ENCODE measurements at places on chromosomes 1 and 21.

DNA sequence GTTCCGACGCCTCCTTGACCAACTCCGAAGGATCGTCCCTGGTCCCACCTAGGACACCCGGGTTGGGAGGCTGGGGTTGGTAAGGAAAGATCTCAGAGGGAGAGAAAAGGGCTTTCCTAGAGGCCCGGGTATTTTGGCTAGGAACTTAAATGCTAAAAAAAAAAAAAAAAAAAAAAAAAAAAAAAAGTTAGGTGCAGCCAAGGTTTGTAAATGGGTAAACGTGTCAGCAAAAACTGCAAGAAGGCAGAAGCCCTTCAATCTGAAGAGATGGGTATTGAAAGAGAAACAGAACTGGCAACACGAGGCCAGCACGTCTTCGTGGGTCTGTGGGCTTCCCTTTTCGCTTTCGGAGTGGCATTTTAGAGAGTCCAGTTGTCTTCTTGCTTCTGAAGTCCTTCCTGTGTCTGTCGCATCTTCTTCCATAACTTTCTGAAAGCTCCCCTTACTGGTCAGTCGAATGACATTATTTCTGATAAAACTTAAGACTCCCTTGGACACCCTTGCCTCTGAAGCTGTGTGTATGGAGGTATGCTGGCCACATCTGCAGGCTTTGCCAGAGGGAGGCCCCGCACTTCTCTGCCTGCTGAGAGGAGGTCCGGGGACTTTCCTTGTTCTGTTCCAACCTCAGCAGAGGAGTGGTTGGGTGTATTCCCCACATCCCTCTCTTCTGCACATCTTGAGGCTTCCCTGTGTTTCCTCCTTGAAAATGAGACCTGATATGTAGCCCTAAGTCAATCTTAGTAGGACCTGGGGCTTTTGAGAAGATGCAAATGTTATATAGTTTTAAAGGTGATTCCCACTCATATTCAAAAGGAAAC, 745 bp downstream of the RCSD1 start:
- no peak for DNase-seq

DNA sequence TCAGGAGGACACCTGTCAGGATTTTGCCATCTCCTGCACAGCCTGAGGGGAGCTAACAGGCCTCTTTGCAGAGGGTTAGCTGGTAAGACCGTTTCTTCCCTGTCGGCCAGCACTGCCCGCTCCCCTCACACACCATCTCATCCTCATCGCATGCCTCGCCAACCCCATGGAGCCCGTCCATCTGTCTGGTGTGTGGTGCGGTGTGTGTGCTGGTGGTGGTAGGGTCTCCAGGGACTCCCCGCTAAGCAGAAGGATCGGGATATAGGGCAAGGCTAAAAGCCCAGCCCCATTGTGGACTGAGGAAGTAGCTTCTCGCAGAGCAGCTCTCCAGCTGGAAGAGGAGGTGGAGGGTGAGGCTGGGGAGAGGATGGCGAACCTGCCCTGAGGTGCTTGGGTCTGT, 6.8 kb upstream of the SFN start:
- DNase-seq = no peak

DNA sequence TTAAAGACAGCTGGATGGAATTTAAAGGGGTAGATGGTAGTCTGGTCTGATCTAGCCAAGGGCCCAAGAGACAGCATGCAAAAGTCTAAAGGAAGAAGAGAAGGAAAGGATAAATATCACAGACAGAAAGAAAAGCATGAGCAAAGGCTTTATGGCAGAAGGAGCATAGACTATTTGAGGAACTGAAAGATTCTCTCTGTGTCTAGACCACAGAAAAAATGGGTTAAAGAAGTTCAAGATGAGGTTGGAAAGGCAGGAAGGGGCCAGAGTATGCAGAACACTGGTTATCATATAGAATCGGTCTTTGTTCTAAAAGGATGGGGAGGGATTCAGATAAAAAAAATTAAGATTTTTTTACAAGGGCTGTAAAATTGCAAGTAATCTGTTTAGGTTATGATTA, 136.8 kb upstream of the SGIP1 start:
- no peak for DNase-seq

GRCh38 chr1:169697755-169698154, 13.7 kb downstream of the SELL start:
- no peak for DNase-seq

DNA sequence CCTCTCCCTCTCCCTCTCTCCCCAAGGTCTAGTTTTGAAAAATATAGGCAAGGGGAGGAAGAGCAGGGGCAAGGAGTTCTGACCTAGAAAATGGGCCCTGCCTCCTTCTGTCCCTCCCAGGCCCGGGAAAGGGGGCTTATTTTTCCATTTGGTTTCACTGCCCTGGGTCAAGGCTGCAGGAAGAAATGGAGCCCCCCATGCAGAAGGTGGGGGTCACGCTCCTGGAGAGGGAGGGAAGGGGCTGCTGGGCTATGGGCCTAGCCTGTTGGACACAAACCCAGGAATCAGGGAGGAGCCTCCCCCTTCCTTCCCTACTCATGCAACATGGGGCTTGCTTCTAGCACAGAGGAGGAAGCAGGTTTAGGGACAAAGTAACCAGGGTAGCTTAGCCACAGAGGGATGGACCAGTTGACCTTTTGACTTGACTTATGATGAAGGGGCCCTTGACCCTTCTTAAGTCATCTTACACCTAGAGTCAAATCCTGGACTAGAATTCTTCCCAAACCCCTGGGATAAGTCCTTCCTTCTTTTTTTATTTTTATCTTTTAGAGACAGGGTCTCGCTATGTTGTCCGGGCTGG, 70.4 kb upstream of the SSBP3 start:
- DNase-seq = no peak

- no peak for DNase-seq
Measured at GRCh38 chr1:176752505-176752904, 289.5 kb downstream of the PAPPA2 start.

- no peak for DNase-seq
Measured at GRCh38 chr1:203034422-203035110, 8.3 kb downstream of the PPFIA4 start.

GRCh38 chr1:172109359-172109758, 268.1 kb downstream of the DNM3 start:
- no peak for DNase-seq
